NCI-H1436 (cell line): ENCODE measurements at places on chromosomes 7 and 10.

DNA sequence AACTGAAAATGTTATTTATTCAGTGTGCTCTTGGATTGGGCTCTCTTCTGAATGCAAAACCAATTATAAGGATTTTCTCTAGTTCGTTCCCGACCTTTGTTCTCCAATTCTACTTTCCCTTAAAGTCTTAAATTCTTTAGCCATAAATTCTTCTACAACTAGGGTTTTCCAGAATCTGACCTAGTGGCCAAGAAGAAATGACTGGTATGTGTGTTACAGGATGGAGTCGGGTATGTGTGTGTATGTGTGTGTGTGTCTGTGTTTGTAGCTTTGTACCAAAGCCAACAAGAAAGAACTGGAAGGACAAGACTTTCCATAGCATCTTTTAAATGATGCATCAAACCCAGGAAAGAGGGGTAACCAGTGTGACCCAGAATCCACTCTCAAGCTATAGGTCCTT is 25.8 kb upstream of the LEP start:
- no peak for DNase-seq

DNA sequence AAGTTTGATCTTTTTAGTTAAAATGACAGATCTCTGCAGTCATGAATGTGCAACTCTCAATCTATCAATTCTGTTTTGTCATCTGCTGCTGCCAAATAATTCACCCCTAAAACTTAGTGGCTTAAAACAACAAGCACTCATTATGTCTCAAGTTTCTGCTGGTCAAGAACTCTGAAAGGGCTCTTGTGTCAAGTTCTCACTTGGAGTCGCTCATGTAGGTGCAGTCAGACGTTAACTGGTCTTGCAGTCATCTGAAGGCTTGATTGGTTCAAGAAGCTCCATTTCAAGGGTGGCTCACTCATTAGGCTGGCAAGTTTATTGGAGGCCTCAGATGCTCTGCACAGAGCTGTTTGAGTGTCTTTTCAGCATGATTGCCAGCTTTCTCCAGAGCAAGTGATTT is 28.5 kb upstream of the LRRC72 start:
- DNase-seq, result no peak

GRCh38 chr10:100021322-100021721 is 11.6 kb upstream of the DNMBP start:
- no peak for DNase-seq

GRCh38 chr7:42143711-42144600 is 93.1 kb downstream of the GLI3 start:
- DNase-seq, result no peak

DNA sequence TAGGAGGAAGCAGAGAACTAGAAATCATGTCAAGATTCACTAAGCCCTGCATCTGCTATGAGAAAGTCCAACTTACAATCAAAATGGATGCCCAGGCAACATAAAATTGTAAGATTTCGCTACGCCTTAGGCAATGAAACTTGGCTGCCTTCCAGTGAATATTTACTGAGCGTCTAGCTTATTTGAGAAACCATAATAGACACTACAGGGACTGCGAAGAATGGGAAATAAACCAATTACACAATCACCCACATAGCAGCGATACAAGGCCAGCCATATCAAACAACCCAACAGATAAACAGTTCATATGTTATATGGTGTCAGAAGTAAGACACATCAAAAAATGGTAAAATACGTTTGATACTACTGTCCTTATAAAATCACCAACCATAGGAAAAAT is 545.0 kb upstream of the C7orf33 start:
- DNase-seq, result peak; percentile 78
